ENCODE measurements at places on chromosomes 6 and 20.

DNA sequence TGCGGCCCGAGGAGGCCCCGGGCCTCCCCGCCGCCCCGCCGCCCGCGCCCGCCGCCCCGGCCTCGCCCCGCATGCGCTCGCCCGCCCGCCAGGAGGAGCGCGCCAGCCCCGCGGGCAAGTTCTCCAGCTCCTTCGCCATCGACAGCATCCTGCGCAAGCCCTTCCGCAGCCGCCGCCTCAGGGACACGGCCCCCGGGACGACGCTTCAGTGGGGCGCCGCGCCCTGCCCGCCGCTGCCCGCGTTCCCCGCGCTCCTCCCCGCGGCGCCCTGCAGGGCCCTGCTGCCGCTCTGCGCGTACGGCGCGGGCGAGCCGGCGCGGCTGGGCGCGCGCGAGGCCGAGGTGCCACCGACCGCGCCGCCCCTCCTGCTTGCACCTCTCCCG is 1.5 kb downstream of the FOXQ1 start:
- DNase-seq: no peak

- no peak for DNase-seq
Observed at GRCh38 chr6:141261672-141262060, 871.1 kb upstream of the GJE1 start.

- DNase-seq: no peak
Observed at GRCh38 chr6:94300424-94301144, 881.2 kb upstream of the EPHA7 start.

- no peak for DNase-seq
Observed at GRCh38 chr20:37898233-37899104, 4.5 kb upstream of the VSTM2L start.

GRCh38 chr6:115271434-115271833 is 789.3 kb downstream of the FRK start:
- no peak for DNase-seq

- DNase-seq: no peak
Observed at GRCh38 chr6:352896-353470, 38.6 kb upstream of the IRF4 start.

DNA sequence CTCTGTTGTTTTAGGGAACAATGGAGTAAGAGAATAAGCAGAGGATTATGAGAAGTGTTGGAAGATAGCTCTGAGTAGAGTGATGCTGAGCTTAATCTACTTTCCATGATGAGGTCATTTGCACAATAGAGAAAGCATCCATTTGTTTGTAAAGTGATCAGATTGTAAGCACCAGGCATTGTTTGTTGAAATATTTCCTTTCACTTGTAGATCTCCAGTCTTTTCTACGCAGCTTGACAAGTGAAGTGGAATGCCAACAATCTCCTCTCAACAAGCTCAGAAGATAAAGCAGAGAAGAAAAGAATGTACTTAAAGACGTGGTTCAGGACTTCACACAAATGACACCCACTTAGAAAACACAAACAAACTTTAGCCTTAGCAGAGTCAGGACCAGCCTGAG is 80.1 kb upstream of the MARCKS start:
- DNase-seq: no peak

Measured in NCI-H774 (cell line).